ENCODE measurements at places on chromosomes 13 and 19.

DNA sequence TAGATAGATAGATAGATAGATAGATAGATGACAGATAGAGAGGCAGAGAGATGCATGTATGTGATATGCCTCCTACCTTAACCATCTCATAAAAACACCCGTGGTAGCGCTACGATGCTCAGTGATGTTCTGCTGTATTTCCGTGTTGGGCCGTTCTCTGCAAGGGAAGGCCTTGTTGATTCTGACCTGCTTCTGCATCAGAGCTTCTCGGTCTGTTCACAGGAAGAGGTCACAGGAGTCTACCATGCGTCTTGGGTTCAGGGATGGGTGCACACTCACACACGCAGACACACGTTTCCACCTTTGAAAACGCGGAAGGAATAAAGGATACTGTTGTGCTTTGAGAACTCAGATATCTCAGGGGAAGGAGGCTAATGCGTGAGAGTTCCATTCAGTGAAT, 316.9 kb downstream of the TEX29 start:
- DNase-seq = no peak

- DNase-seq = peak; percentile 89
Measured at GRCh38 chr13:98508280-98508679, 68.6 kb downstream of the STK24 start.

GRCh38 chr19:1856698-1857603, 6.4 kb downstream of the KLF16 start:
- peak; percentile 75 for DNase-seq

- peak; percentile 46 for DNase-seq
Measured at GRCh38 chr13:25018729-25019115, 77.2 kb upstream of the PABPC3 start.

- DNase-seq = no peak
Measured at GRCh38 chr19:8023371-8023770, 17.9 kb upstream of the ELAVL1 start.

DNA sequence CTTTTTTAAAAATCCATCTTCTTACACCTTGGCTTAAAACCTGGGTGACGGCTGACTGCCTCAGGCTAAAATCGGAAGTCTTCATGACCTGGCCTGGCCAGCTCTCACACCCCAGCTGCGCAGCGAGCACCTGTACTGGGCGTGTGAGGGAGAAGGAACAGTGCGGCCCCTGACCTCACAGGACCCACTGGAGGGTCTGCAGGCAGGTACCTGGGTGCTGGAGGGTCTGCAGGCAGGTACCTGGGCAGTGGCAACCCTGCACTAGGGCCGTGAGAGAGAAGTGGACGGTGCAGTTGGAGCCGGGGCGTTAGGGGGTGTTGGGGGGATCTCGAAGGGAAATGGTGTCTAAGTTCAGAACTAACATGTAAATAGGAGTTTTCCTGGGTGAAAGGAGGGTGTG, 144.3 kb downstream of the STK24 start:
- no peak for DNase-seq

- DNase-seq = peak; percentile 100
Measured at GRCh38 chr19:48713864-48714755, 5.4 kb downstream of the MAMSTR start.

GRCh38 chr13:41610404-41610803, 153.1 kb downstream of the RGCC start:
- peak; percentile 96 for DNase-seq

DNA sequence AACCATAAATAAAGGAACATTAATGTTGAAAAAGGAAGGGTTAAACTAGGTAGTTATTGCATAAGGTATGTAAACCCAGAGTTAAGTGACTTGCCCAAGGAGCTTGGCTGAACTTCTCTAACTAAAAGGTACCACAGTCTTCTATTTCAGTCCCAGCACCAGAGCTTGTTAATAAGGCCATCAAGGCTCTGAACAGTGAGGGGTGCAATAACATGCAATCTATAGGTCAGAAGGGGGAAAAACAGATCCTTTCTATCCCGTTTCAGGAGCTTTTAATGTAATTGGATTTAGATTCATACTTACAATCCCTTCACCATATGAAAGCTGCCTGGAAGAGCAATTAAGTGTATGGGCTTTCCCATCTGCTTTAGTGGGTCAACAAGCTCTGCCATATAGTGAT, 441.5 kb upstream of the SPRY2 start:
- DNase-seq = no peak

GRCh38 chr19:35736913-35737886, 5.1 kb downstream of the IGFLR1 start:
- no peak for DNase-seq

GRCh38 chr19:3720349-3720917, 12.2 kb downstream of the TJP3 start:
- no peak for DNase-seq

DNA sequence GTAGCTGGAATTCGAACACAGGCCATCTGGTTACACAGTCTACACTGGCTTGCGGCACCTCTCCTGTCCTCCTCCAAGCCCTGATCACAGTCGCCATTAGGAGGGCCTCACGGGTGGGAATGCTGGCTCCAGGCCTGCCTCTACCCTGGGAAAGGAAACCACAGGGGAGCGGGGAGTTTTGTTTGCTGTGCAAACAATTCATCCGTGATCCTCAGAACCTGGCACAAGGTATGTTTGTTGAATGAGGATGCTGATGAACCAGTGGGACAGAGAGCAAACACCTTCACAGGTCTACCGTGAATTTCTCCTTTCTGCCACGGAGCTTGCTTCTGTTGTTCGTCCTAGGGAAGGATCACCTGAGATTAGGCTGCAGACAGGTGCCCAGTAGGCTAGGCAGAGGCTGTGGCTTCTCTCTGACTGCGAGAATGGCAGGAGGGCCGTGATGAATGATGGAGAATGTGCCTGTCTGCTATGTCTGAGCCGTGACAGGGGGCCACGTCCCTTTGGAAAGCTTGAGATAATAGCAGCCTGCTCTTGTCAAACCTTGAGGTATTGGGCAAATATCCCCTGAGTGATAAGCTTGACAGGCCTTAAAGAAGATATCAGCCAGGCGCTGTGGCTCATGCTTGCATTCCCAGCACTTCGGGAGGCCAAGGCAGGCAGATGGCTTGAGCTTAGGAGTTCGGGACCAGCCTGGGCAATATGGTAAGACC, 36.7 kb downstream of the PIN1 start:
- no peak for DNase-seq

GRCh38 chr13:43293008-43293407, 269.6 kb downstream of the DNAJC15 start:
- no peak for DNase-seq

GRCh38 chr13:54092686-54093085, 1064.1 kb downstream of the OLFM4 start:
- DNase-seq = no peak

GRCh38 chr13:38361542-38362262, 12.1 kb downstream of the UFM1 start:
- DNase-seq = no peak

- no peak for DNase-seq
Measured at GRCh38 chr19:30335306-30335886, 36.8 kb upstream of the ZNF536 start.

DNA sequence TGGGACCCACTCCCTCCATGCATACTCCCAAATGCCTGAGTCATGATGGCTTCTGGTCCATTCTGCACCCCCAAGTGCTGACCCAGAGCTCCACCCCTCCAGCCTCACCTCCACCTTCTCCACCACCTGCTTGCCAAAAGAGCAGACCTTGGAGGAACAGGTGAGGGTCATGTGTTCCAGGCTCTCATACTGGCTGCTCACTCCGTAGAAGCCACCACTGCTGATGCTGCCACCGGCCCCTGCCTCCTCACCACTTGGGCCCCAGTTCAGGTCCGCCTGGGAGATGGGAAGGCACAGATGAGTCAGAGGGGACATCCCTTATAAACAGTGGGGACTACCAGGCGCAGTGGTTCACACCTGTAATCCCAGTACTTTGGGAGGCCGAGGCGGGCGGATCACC, 7.9 kb downstream of the CD37 start:
- no peak for DNase-seq

GRCh38 chr13:46168783-46169182, 13.2 kb downstream of the LCP1 start:
- DNase-seq = no peak

- no peak for DNase-seq
Measured at GRCh38 chr19:28359431-28360414, 853.2 kb downstream of the UQCRFS1 start.

DNA sequence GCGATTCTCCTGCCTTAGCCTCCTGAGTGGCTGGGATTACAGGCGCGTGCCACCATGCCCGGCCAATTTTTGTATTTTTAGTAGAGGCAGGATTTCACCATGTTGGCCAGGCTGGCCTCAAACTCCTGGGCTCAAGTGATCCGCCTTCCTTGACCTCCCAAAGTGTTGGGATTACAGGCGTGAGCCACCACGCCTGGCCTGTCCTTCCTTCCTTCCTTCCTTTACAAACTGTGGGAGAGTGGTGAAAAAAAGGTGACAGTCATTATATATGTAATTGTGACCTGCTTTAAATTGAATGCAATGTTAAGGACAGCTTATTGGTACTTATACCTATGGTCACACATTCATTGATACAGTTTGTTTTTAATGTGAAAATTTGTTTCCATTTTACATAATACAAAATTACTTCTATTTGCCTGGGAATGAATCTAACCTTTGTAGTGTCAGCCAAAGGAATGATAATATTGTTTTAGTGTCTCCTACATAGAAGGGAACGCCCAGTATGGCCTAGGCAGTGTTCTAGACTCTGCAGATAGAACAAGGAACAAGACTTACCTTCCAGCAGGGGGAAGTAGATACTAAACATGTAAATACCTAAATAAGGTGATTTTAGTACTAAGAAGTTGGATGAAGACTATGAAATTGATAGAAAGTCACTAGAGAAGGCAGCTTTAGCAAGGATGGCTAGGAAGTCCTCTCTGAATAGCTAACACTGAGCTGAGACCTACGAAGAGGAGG, 146.3 kb downstream of the GGACT start:
- DNase-seq = no peak

- no peak for DNase-seq
Measured at GRCh38 chr13:113876346-113877148, 12.7 kb upstream of the GAS6 start.

GRCh38 chr13:113595131-113595530, 10.6 kb downstream of the TFDP1 start:
- DNase-seq = no peak

- no peak for DNase-seq
Measured at GRCh38 chr13:58119804-58120203, 488.3 kb downstream of the PCDH17 start.

- DNase-seq = peak; percentile 79
Measured at GRCh38 chr19:43784981-43785808, 4.4 kb upstream of the KCNN4 start.

- peak; percentile 84 for DNase-seq
Measured at GRCh38 chr19:48608798-48609263, 2.3 kb downstream of the SPACA4 start.

GRCh38 chr19:12837225-12837624, 1.1 kb upstream of the MAST1 start:
- no peak for DNase-seq

DNA sequence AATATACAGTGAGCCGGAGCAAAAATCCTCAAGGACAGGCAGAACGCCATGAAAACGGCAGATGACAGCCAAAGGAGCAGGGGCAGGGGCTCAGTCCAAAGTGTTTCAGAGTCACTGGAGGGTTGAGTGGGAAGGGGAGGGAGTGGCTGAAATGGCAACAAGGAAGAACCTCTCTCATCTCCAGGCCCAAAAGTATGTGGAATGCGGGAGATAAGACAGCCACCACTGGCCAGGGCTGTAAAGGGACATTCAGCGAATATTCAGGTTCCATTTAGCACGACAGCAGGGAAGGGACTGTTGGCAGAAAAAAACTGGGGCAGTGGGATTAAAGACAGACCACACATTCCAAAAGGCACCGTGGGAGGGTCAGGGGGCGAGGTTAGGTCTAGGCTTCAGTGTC, 48.4 kb downstream of the USPL1 start:
- DNase-seq = no peak

GRCh38 chr19:944171-944567, 18.3 kb downstream of the ARID3A start:
- DNase-seq = no peak

DNA sequence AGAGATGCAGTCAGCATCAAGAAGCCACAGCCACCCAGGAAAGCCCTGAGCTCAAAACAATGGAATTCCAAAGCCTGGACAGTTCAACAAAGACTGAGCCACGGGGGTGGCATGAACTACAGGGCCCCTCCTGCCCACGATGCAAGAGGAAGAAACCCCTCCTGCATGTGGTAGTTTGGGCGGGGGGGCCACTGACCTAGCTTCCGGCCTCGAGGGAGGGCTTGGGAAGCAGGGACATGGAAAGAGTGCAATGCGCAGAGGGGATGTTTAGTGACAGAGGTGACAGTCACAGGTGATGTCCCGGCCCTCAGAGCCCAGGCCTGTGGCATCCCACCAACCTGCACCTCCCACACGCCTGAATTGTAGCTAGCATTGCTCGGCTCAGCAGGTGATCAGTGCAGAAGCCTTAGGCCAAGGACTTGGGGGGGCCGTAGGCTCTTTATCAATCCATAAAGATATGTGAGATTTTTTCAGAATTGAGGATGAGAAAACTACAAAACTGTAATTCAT, 318.8 kb downstream of the TEX29 start:
- DNase-seq = no peak

GRCh38 chr13:105097521-105097920, 1437.9 kb downstream of the EFNB2 start:
- DNase-seq = no peak

GRCh38 chr13:48184260-48184659, 48.7 kb upstream of the ITM2B start:
- no peak for DNase-seq

Data from SW480 (cell line).